ENCODE measurements at places on chromosomes 1 and 21. TPM values are rescaled to one million over a fixed set of nuclear protein-coding genes. Genes with fewer than 3 reads are reported as not detected.
A peak's percentile ranks its signal among the peaks of the same experiment; 100 is the strongest.

Gene TSEN15
- total RNA-seq: 30.3 TPM

- H3K4me1 ChIP-seq: no peaks in the 10 kb centered on the region
- DNase-seq: no peak
- no peaks in the 10 kb centered on the region for H3K27me3 ChIP-seq
- H3K4me3 ChIP-seq: no peak overlapping the region
Measured at GRCh38 chr1:14728516-14728915, 130.0 kb downstream of the KAZN start.

Gene ADORA3
- total RNA-seq: 34.3 TPM

DNA sequence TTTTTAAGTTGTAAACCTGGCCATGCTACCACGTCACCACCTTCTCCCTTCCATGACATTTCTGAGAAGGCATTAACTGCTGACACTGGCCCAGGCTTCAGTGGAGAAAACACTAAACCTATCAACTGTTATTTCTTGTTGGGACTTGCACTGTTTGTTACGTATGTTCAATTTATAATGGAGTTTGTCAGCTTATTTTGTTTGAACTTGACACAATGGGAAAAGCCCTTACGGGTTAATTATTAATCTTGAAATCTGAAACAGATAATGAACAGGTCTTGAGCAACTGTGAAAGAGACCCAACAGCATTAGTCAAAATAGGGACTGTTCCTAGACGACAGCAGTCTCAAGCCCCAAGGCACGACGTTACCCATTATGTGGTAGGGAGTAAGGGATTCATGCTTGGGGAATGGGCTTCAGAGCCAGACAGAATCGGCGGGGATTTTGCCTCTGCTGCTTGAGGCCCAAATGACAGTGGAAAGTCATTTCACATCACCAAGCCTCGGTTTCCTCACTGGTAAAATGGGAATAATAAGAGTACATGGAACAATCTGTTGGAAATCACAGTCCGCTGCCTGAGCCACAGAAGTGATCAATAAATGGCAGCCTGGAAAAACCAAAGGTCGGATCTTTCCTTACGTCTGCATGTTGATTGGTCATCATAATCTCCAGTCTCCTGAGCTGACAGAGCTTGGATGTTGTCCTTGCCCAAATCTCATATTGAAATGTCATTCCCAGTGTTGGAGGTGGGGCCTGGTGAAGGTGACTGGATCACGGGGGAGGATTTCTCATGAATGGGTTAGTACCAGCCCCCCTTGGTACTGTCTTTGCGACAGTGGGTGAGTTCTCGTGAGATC is 44.5 kb downstream of the TIAM1 start:
- no peak for DNase-seq
- no peak overlapping the region for H3K27ac ChIP-seq
- H3K27me3 ChIP-seq: no peaks in the 10 kb centered on the region

Gene LCE2B
- not detected for total RNA-seq

Gene EPS8L3
- not detected for total RNA-seq

DNA sequence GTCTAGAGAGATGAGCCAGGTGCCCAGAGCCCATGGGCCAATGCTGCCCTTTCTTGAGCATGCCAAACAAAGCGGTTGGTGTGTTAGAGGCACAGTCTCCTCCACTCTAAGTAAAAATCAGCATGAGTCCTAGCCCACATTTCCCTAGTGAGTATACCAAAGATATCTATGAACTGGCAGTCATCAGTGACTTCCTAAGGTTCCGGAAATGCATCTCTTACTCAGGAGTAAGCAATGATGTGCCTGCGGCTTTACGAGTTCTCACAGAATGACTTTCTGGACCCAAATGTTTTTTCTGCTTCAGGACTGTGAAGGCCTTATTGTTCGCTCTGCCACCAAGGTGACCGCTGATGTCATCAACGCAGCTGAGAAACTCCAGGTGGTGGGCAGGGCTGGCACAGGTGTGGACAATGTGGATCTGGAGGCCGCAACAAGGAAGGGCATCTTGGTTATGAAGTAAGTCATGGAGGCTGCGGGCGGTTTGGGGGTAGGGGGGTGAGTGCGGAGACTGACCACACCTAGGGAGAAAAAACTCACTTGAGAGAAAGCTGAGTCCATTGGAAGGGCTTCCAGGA is 9.2 kb downstream of the PHGDH start:
- H3K27me3 ChIP-seq: no peaks in the 10 kb centered on the region
- H3K4me1 ChIP-seq: no peaks in the 10 kb centered on the region
- H3K36me3 ChIP-seq: no peaks in the 10 kb centered on the region
- no peak overlapping the region for H3K4me3 ChIP-seq

DNA sequence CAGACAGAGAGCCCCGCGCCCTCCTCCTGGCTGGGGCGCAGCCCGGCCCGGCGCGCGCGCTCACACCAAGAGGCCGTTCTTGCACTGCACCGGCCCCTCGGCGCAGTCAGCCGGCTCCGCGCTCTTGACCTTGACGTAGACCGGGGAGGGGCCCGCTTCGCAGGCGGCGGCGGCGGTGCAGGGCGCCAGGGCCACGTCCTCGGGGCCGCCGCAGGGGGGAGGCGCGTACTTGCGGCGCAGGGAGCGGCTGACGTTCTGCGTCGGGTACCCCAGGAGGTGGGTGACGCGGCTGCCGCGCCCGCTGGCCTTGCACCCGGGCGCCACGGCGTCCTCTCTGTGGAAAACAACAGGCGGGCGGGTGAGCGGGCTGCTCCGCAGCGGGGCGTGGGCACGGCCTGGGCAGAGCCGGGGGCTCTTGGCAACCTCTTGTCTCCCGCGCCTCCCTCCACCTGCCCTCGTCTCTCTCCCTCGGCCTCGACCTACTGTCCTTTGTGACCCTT is 7.7 kb downstream of the VSIG8 start:
- no peaks in the 10 kb centered on the region for H3K27me3 ChIP-seq
- H3K4me3 ChIP-seq: peak overlapping the region; percentile 71
- peak; percentile 88 for DNase-seq
- peaks cover 6% of the 10 kb centered on the region for H3K4me1 ChIP-seq
- H3K27ac ChIP-seq: peak overlapping the region; percentile 94

GRCh38 chr1:184019506-184019905 is 18.0 kb downstream of the COLGALT2 start:
- no peak overlapping the region for H3K27ac ChIP-seq
- H3K27me3 ChIP-seq: no peaks in the 10 kb centered on the region
- H3K4me3 ChIP-seq: no peak overlapping the region
- no peaks in the 10 kb centered on the region for H3K36me3 ChIP-seq
- DNase-seq: no peak

- no peak for DNase-seq
- no peak overlapping the region for H3K27ac ChIP-seq
- H3K27me3 ChIP-seq: peaks cover 5% of the 10 kb centered on the region
Measured at GRCh38 chr21:31342348-31342747, 1.7 kb downstream of the TIAM1 start.

Gene DCDC2B
- not detected for total RNA-seq

- H3K4me1 ChIP-seq: no peaks in the 10 kb centered on the region
- DNase-seq: no peak
- no peaks in the 10 kb centered on the region for H3K27me3 ChIP-seq
- H3K27ac ChIP-seq: no peak overlapping the region
Measured at GRCh38 chr1:98086156-98086555, 165.3 kb upstream of the DPYD start.
